ENCODE measurements at places on chromosomes 6 and 20.

GRCh38 chr6:19137505-19137904 lies 699.7 kb upstream of the ID4 start:
- no peak for DNase-seq

- no peak for DNase-seq
Measured at GRCh38 chr20:23146857-23147637, 60.9 kb upstream of the CD93 start.

GRCh38 chr6:105994591-105995390 lies 91.3 kb upstream of the PRDM1 start:
- DNase-seq, result peak; percentile 37

DNA sequence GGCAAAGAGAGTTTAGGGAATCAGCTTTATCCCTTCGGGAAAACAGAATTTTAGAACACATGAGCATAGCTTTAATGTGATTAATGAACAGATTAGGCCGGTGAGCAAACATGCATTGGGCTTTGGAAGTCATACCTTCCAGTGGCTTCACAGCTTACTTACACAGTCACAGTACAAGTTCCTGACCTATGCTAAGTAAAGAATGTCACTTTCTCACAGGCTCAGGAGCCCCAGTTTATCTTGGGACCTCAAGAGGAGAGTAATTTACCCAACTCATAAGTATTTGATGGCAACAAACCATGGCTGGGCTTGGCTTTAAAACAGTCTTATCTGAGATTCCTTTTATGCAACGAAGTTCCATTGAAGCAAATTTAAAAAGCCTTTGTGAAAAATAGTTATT lies 195.9 kb downstream of the AKAP7 start:
- no peak for DNase-seq

DNA sequence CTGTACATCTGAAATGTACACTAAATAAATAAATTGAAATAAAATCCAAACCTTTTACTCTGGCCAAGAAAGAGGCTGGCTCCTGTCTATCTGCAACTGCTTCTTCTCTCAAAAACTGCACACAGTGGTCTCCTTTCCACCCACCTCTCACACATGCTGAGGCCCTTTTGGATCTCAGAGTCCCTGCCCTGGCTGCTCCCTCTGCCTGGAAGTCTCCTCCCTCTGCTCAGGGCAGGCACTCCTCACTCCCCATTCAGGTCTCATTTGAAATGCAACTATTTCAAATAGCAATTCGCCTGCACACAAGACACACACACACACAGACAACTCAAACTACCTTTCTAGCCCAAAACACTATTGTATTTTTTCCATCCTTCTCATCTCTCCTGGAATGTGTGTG lies 348.8 kb downstream of the PKHD1 start:
- no peak for DNase-seq

GRCh38 chr6:73180763-73181619 lies 44.3 kb downstream of the KHDC1L start:
- peak; percentile 30 for DNase-seq

GRCh38 chr6:28322661-28323060 lies 13.3 kb downstream of the ZSCAN31 start:
- no peak for DNase-seq
